ENCODE measurements at places on chromosomes 7 and 10. TPM values are rescaled to one million over a fixed set of nuclear protein-coding genes. Genes with fewer than 3 reads are reported as not detected.
A peak's percentile ranks its signal among the peaks of the same experiment; 100 is the strongest.

- peak overlapping the region; percentile 67 for H3K27ac ChIP-seq
- H3K27me3 ChIP-seq, result no peaks in the 10 kb centered on the region
- peak overlapping the region; percentile 67 for H3K4me3 ChIP-seq
- peaks cover 3% of the 10 kb centered on the region for H3K36me3 ChIP-seq
- H3K4me1 ChIP-seq, result peaks cover 66% of the 10 kb centered on the region
These were observed 4.6 kb downstream of the ARPC1B start for GRCh38 chr7:99379043-99379577.

- no peak overlapping the region for H3K27ac ChIP-seq
- no peaks in the 10 kb centered on the region for H3K36me3 ChIP-seq
- H3K4me1 ChIP-seq, result no peaks in the 10 kb centered on the region
- no peak overlapping the region for H3K4me3 ChIP-seq
- no peak for DNase-seq
These were observed 199.8 kb downstream of the JCAD start for GRCh38 chr10:29859521-29860130.

DNA sequence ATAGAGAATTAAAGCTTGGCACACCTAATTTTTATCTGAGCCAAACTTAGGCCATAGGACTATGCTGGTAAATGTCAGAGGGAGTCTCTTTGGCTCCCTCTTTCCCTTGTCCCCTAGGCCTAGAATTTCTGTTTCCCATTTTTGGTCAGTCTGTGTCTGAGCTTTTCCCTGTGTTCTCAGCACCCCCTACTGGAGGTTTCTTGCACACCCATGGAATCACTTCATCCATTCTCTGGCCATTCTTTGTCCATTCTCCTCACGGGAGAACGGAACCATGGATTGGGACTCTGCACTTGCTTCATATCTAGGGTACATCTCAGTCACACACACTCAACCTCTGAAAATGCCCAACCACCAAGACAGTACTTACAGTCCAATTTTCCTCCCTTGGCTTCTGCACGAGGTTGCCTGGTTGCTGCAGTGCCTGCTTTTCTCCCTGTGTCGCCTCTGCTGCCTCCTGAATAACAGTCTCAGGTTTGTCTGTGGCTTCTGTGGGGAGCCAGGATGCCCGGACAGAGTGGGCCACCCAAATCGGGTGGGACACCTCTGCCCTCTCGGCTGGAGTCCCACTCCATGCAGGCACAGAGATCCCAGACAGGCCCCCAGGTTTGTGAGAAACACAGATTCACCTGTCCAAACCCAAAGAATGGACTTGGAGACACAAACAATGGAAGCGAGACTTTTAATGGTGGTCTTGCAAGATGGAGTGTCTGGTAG is 35.1 kb upstream of the DNAH11 start:
- DNase-seq, result peak; percentile 18
- no peaks in the 10 kb centered on the region for H3K4me1 ChIP-seq
- H3K36me3 ChIP-seq, result peaks cover 22% of the 10 kb centered on the region
- no peak overlapping the region for H3K27ac ChIP-seq
- no peak overlapping the region for H3K4me3 ChIP-seq

The HMX3 gene
- 1.2 TPM for total RNA-seq

The SPDYE9 gene
- not detected for total RNA-seq

The OR2A12 gene
- not detected for total RNA-seq

Data from activated T-cell treated with anti-CD3 and anti-CD28 coated beads, Interleukin-2, amount 50 U/mL, for 72 hours (primary cell).